ENCODE measurements at places on chromosomes 5 and 9.

GRCh38 chr5:11396917-11397316, 507.3 kb downstream of the CTNND2 start:
- no peak for DNase-seq

DNA sequence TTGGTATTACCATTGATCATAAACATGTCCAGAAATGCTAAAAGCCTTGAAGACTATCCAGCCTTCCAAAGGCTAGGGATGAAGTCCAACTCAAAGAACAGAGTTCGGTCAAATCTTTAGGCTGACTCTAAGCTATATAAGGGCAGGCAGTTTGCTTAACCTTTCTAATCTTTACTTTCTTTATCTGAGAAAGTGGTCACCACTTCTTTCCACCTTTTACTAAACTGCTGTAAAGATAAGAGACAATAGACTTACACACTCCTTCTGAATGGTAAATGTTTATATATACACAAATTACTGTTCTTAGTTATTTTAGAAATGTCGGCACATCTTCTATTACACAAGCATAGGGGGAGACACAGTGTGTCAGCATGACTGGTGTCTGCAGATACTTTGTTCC, 100.4 kb downstream of the NREP start:
- DNase-seq, result no peak

DNA sequence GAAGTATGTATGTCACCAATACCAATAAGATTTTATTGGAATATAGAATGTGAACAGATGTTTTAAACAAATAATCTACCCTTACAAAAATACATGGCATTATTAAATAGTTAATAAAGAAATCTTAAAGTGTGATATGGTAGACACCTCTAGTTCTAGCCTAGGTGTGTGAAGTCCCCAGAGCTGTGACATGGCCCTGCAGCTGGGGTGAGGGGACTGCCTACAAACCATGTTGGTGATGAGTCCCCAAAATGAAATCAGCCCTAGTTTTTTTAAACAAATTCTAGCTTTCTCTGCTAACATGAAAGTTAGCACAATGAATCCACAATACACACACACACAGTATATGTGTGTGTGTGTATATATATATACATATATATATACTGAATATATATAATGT, 195.1 kb upstream of the RPS23 start:
- DNase-seq, result no peak

GRCh38 chr9:136626066-136626725, 36.5 kb upstream of the EGFL7 start:
- no peak for DNase-seq

GRCh38 chr9:101271102-101271501, 113.7 kb downstream of the BAAT start:
- DNase-seq, result no peak

- peak; percentile 47 for DNase-seq
Observed at GRCh38 chr9:136361047-136361753, 2.3 kb downstream of the DNLZ start.

GRCh38 chr5:1409381-1410110, 35.7 kb downstream of the SLC6A3 start:
- peak; percentile 3 for DNase-seq

DNA sequence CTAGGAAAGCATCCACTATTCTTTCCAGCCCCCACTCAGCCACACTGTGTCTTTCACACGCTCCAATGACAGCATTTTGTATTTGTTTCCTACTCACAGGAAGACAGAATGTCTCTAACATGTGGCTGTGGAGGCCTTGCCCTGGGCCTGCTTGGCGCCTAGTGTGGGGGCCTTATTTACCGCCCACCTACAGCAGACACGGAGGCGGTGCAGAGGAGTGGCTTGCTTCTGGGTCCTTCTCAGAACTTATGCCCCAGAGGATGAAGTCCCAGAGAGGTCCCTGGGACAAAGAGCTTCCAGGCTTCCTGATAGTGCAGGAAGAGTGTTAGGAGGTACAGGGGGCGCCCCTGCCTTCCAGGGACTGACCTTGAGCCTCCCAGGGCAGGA, 8.5 kb upstream of the MRNIP start:
- no peak for DNase-seq

- DNase-seq, result no peak
Observed at GRCh38 chr5:137997726-137998213, 35.1 kb downstream of the FAM13B start.

GRCh38 chr9:96164268-96164683, 137.7 kb downstream of the HSD17B3 start:
- no peak for DNase-seq

- no peak for DNase-seq
Observed at GRCh38 chr9:96188571-96188970, 113.4 kb downstream of the HSD17B3 start.

DNA sequence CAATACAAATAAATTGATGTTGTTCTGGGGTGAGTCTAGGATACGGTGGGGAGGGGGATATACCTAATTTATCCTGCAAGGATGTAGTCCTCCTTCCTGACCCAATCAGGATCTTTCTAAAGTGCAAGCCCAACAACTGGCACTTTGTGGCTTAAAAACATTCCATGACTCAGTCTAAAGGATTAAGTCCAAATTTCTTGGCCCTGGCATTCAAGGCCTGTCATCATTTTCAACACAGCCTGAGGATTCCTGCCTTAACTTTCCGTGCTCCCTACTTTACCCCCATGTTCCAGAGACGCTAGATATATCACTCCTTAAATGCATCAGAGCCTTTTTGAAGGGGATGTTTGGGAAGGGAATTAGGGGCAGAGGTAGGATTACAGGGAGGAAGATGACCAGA, 1.0 kb downstream of the FAM221B start:
- peak; percentile 83 for DNase-seq

DNA sequence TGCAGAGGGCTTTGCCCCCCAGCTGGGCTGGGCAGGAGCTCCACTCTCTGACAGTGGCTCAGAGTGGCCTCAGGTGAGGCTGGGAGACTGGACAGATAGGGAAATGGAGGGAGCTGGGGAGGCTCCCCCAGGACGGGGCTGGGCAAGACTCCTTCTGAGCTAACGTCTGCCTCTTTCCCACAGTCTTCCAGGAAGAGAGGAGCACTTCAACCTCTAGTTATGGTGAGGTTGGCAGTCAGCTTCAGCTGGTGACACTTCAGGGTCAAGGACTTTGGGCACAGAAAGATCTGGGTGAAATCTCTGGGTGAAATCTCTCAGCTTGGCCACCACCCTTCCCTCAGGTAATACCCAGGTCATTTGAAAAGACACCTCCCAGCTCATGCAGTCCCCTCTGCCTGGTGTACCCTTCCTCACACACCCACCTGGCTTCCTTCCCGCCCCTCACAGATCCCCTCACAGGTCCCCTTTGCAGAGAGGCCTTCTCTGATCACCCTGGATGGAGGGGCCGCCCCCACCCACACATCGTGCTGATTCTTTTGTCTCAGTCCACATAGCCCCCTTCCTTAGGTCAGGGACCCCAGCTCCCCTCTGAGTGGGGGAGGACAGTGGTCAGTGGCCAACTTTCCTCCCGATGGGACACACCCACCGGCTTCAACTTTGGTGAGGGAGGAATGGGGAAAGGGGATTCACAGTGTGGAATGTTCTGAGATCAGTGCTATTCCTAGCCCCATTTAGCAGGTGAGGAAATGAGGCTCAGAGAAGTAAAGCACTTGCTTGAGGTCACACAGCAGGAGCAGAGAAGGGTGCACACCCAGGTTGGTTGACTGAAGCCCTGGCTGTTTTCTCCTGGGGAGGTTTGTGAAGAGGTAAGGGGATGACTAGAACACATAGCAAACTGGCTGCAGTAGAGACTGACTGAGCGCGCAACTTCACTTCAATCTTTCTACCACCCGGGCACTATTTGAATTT, 15.8 kb upstream of the NEURL1B start:
- DNase-seq, result no peak

GRCh38 chr9:71680189-71680980, 87.9 kb downstream of the CEMIP2 start:
- DNase-seq, result peak; percentile 63

- DNase-seq, result no peak
Observed at GRCh38 chr5:142688281-142688989, 2.5 kb upstream of the FGF1 start.

- DNase-seq, result peak; percentile 56
Observed at GRCh38 chr5:59542851-59543820, 350.4 kb downstream of the PDE4D start.

- peak; percentile 63 for DNase-seq
Observed at GRCh38 chr5:34833976-34834793, 4.8 kb upstream of the TTC23L start.

GRCh38 chr9:20396509-20396908, 225.8 kb downstream of the MLLT3 start:
- no peak for DNase-seq

DNA sequence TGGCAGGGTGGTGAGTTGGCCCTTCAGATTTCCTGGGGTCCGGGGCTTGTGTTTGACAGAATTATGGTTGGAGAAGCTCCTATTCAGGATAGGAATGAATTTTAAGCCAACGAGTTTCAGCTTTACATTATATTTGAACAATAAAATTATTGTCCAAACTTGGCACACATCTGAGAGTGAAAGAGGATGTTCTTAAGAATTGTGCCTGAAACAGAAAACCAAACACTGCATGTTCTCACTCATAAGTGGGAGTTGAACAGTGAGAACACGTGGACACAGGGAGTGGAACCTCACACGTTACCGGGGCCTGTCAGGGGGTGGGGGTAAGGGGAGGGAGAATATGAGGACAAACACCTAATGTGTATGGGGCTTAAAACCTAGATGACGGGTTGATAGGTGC, 111.8 kb upstream of the ACTBL2 start:
- DNase-seq, result no peak

GRCh38 chr5:122773619-122774018, 1.3 kb upstream of the SNX2 start:
- peak; percentile 1 for DNase-seq

DNA sequence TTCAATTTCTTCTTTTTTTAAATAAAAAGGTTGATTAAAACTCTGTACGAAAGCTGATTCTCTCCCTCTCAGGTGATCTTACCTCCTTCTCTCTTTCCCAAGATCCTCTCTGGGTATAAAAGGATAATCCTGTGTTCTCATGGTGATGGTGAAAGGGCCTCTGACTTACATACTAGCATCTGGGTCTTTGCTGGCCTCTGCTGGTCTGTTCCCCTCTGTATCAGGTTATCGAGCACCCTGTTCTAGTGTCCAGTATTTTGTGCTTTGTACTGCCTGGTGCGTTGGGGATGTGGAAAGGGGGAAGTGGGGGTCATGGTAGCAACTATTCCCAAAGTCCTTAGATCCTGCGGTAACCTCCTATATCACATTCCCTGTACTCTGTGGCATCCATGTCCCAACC, 328.9 kb downstream of the NR2F1-AS1 start:
- no peak for DNase-seq

- DNase-seq, result no peak
Observed at GRCh38 chr5:36040651-36041536, 25.8 kb downstream of the UGT3A2 start.

DNA sequence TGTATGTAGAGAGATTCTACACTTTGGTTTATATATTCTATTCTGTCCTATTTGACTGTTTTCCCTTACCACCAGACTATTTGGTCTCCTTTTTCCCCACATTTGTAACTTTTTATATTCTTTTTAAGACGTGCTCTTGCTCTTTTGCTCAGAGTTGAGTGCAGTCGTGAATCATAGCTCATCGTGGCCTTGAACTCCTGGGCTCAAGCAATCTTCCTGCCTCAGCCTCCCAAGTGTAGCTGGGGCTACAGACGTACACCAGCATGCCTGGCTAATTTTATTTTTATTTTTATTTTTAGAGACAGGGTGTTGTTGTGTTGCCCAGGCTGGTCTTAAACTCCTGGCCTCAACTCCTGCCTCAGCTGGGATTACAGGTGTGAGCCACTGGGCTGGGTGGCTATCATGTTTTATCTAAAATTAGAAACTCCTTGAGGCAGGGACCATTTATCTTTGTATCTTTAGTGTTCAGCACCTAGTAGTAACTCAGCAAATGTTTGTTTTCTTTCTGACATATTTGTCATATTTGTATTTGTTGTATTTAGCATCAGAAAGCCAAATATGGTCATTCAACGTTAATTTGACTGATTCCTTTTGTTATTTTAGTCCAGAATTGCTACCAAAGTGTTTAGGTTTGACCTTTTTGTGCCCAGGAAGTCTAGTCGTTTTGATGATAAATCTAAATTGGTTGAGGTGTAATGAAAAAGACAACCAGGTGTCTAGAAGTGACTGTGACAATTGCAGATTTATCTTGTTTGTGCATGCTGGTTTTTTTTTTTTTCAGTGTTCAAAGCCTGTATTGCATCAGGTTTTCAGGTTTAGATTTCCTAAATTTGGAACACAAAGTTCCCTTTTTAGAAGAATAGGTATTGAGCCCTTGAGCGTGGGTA, 44.3 kb downstream of the ERBIN start:
- no peak for DNase-seq

DNA sequence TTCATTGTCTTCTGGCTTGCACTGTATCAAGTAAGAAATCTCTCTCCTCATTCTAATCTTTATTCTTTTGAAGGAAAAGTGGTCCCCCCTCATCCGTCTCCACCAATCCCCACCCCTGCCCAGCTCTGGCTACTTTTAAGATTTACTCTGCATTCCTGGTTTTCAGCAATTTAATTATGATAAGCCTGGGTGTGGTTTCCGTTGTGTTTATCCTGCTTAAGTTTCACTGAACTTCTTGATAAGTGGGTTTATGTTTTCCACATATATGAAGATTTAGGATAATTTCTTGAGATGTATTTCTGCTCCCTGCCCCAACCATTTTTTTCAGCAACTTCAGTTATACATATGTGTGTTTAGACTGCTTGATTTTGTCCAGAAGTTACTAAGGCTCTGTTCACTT, 46.5 kb downstream of the PTBP3 start:
- no peak for DNase-seq

DNA sequence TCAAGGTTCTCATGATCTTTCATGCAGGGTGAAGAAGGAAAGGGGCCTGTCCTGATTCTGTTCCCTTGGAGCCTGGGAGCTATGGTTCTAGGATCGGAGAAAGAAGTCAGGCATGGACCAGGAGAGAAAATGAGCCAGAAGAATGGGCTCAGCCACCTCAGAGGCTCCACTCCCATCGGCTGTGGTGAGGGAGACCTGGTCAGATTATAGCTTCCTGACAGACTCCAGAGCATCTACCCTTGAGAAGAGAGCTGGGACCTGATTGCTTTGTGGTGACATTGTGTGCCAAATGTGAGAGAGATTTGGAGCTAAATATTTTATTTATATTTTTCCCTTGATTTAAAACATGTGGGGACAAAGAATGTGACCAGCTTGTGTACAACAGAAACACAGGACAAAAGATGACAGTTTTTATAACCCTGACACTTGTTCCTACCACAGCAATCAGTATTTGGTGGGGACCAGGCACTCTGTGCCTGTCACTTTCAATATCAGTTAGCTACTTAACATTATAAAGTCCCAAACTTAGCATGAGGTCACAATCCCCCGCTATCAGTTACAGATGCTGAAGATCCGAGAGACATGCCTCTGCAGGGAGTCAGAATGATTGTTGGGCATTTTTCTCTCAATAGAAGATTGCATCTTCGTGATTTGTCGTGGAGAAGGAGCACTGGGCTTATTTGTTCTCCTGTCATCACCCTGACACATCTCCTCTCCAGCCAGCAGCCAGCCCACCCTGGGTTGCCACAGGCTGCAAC, 228.3 kb upstream of the ADAMTS16 start:
- DNase-seq, result no peak

- no peak for DNase-seq
Observed at GRCh38 chr9:136525841-136526499, 19.9 kb downstream of the NOTCH1 start.

GRCh38 chr9:126515001-126515872, 98.5 kb upstream of the LMX1B start:
- no peak for DNase-seq

- no peak for DNase-seq
Observed at GRCh38 chr5:1962619-1963355, 80.1 kb upstream of the IRX4 start.

- DNase-seq, result no peak
Observed at GRCh38 chr9:4973246-4973645, 11.8 kb upstream of the JAK2 start.

- peak; percentile 39 for DNase-seq
Observed at GRCh38 chr9:3740690-3741419, 215.1 kb upstream of the RFX3 start.
